ENCODE measurements at places on chromosomes 6 and 20. TPM values are rescaled to one million over a fixed set of nuclear protein-coding genes. Genes with fewer than 3 reads are reported as not detected.

The NNAT gene
- not detected for total RNA-seq

The ARG1 gene
- total RNA-seq = not detected

The RPP40 gene
- total RNA-seq = 8.3 TPM

The PRDM13 gene
- not detected for total RNA-seq

The CRISP2 gene
- total RNA-seq = not detected

The KCNK17 gene
- not detected for total RNA-seq

The TLDC2 gene
- not detected for total RNA-seq

The NRN1 gene
- total RNA-seq = 56.1 TPM

The KCTD20 gene
- 182 TPM for total RNA-seq

The PRPH2 gene
- total RNA-seq = 3.3 TPM

The UNC5CL gene
- total RNA-seq = under 0.01 TPM

The PNPLA1 gene
- not detected for total RNA-seq

The METTL24 gene
- total RNA-seq = 0.29 TPM

The SFTA2 gene
- total RNA-seq = not detected

The PI3 gene
- total RNA-seq = not detected

The TRDN gene
- not detected for total RNA-seq

The PDYN gene
- not detected for total RNA-seq

The TCP11 gene
- 0.72 TPM for total RNA-seq

The NECAB3 gene
- 14.7 TPM for total RNA-seq

The TREM2 gene
- 0.59 TPM for total RNA-seq

The TMEM151B gene
- total RNA-seq = not detected
